ENCODE measurements at places on chromosomes 3 and 15. TPM values are rescaled to one million over a fixed set of nuclear protein-coding genes. Genes with fewer than 3 reads are reported as not detected.

The PLCB2 gene
- 0.56 TPM for total RNA-seq

The RLBP1 gene
- total RNA-seq, result 1.3 TPM

The PROS1 gene
- total RNA-seq, result 11.9 TPM

DNA sequence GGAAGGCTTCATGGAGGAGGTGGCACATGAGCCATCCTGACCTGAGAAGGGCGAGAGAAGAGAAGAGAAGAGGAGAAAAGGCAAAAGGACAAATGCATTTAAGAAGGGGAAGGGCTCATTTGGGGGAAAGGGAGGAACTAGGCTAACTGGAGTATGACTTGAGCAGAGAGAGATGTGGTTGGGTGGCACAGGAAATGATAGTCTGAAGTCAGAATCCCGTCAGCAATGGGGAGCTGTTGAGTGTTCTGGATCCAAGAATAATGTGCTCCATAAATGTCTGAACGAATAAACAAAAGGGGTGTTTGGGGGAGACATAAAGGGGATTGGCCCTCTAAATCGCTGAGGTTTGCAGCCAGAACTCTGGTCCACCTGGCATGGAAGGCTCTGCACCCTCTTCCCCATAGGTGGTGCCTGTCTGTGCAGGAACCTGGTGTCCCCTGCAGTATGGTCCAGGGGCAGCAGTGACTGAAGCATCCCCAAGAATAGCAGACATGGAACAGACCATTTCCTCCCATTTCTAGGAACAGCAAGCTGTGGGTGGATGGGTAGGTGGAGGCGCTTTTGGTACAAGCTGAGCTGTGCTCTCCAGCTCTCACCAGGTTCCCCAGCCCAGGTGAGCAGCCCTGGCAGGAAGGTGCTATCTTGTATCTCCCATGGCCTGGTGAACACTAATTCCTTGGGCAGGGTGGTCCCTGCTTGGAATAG lies 15.2 kb downstream of the CORO2B start:
- peaks cover 58% of the 10 kb centered on the region for H3K4me1 ChIP-seq
- H3K27me3 ChIP-seq, result no peaks in the 10 kb centered on the region
- H3K4me3 ChIP-seq, result no peak overlapping the region
- no peaks in the 10 kb centered on the region for H3K36me3 ChIP-seq
- no peak for DNase-seq
- no peak overlapping the region for H3K27ac ChIP-seq

- peaks cover 12% of the 10 kb centered on the region for H3K4me1 ChIP-seq
- H3K27ac ChIP-seq, result no peak overlapping the region
- no peaks in the 10 kb centered on the region for H3K36me3 ChIP-seq
- H3K27me3 ChIP-seq, result no peaks in the 10 kb centered on the region
Observed at GRCh38 chr3:70824773-70825172, 512.3 kb upstream of the MDFIC2 start.

DNA sequence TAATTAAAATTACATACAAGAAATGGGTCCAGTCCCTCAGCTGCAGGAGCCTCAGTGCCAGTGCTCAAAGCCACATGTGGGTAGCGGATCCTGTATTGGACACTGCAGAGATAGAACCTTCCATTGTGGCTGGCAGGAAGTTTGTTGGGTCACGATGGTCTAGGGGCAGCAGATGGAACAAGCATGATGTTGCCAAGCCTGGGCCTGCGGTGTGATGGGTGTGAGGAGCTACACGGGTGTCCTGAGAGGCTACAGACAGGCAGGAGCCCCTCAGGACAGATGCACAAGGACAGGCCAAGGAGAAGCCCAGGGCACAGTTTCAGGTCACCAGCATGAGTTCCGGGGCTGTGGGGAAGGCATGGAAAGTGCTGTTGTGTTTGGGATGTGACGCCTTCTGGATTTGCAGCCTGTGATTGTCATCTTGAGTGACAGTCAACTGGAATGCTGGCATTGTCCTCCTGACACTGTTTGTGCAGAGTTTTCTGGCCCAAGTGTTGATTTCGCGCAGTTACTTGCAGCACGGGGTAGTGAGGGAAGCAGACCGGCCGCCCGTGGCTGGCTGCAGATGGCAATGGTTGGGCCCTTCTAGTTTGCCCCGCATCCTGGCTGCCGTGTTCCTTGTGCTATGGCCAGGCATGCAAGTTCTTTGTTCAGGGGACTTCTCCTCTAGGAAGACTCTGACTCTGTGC lies 177.1 kb downstream of the NSMCE3 start:
- H3K27me3 ChIP-seq, result no peaks in the 10 kb centered on the region
- H3K4me1 ChIP-seq, result no peaks in the 10 kb centered on the region
- no peak overlapping the region for H3K4me3 ChIP-seq
- H3K27ac ChIP-seq, result no peak overlapping the region

- H3K4me3 ChIP-seq, result no peak overlapping the region
- H3K36me3 ChIP-seq, result no peaks in the 10 kb centered on the region
- DNase-seq, result no peak
- H3K4me1 ChIP-seq, result no peaks in the 10 kb centered on the region
- no peak overlapping the region for H3K27ac ChIP-seq
- no peaks in the 10 kb centered on the region for H3K27me3 ChIP-seq
Observed at GRCh38 chr3:175159202-175159601, 300.1 kb downstream of the NAALADL2 start.

Data from neural progenitor cell (in vitro differentiated cells).